ENCODE measurements at places on chromosomes 16 and 17. TPM values are rescaled to one million over a fixed set of nuclear protein-coding genes. Genes with fewer than 3 reads are reported as not detected.

- peak; percentile 55 for DNase-seq
Measured at GRCh38 chr17:17349724-17350106, 46.5 kb downstream of the NT5M start.

DNA sequence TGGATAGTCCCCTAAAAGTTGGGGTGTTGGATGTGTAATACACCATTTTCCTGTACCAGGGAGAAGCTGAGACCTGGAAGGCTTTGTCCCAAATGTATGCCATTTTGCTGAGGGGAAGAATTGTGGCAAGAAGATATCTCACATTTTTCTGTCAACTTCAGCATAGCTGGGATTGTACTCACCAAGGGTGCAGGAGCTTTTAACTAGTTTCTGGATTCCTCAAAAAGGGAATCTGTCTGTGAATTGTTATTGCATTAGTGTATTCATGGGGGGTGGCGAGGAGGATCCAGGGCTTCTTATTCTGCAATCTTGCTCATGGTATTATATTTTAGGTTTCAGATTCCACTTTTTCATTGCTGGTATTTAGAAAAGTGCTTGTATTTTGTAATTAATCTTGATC lies 208.2 kb upstream of the MYOCD start:
- no peak for DNase-seq

DNA sequence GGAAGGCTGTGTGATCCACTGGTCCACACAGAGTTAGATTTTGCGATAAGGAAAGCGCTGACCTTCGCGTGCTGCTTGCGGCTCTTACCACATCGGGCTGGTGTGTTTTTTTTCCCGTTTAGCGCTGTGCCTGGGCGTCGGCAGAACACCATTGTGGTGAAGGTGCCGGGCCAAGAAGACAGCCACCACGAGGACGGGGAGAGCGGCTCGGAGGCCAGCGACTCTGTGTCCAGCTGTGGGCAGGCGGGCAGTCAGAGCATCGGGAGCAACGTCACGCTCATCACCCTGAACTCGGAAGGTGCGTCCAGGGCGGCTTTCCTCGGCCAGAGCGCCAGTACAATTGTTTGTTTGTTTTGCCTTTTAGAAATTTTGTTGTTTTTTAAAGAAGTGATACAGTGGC lies 54.7 kb downstream of the BANP start:
- no peak for DNase-seq

GRCh38 chr17:50106393-50107131 lies 11.4 kb downstream of the PDK2 start:
- no peak for DNase-seq

DNA sequence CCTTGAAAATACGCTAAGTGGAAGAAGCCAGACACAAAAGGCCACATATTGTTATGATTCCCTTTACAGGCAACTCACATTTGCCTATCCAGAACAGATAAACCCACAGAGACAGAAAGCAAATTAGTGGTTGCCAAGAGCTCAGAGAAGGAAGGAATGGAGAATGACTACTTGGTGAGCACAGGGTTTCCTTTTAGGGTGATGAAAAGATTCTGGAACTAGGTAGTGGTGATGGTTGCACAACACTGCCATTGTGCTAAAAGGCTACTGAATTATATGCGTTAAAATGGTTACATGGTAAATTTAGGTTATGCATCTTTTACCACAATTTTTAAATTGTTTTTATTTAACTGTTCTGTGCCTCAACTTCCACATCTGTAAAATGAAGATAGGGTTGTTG lies 4.4 kb downstream of the COPRS start:
- no peak for DNase-seq

DNA sequence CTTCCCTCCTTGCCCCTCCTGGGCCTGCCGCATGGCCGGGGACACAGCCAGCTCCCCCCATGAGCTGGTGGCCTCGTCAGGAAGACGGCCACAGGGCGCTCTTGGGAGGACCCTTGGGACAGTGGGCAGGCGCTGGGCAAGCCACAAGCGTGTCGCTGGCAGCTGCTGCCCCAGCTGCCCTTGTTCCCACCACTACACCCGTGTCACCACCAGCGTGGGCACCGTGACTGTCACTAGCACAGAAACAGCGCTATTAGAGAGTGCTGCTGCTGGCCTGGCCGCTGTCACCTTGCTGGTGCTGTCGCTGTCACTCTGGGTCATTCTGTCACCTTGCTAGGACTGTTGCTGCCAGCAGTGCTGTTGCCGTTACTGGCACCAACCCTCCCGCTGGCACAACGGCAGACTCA lies 47.2 kb downstream of the ZFPM1 start:
- no peak for DNase-seq

- peak; percentile 87 for DNase-seq
Measured at GRCh38 chr16:4846503-4846900, 586 bp downstream of the GLYR1 start.

DNA sequence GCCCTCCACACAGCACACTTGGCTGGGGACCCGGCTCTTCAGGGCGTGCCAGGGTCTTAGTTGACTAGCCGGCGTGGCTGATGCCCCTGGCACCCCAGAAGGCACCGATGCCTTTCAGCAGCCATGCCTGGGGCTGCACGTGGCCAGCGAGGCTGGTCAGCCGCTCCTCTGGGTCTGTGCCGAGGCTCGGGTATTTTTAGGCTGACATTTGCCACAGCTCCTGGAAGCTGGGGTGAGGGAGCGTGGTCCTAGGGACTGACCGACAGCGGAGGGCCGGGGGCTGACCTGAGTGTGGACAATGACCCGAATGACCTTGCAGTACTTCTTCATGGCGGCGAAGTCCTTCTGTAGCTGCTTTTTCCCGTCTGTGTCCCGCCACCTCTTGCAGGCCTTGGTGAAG lies 3.9 kb downstream of the RPL3L start:
- DNase-seq: peak; percentile 65

GRCh38 chr16:69190598-69190997 lies 3.6 kb downstream of the SNTB2 start:
- DNase-seq: no peak

DNA sequence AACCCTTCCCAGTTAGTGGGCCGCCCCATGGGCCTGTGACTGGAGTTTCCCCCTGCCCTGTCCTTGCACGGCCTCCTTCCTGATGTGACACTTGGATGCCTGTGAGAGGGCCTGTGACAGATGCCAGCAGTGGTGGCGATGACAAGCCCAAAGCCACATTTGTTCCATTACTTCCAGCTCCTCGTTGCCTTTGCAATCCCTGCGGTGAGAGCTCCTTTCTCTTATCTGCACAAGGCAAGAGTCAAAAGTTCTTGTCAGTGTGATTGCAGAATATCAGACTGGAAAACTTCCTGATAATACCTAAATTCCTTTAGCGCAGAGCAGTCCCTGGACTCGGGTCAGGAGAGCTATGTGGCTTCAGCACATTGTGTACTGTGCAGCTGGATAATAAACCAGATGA lies 54.4 kb upstream of the ARHGAP44 start:
- no peak for DNase-seq

DNA sequence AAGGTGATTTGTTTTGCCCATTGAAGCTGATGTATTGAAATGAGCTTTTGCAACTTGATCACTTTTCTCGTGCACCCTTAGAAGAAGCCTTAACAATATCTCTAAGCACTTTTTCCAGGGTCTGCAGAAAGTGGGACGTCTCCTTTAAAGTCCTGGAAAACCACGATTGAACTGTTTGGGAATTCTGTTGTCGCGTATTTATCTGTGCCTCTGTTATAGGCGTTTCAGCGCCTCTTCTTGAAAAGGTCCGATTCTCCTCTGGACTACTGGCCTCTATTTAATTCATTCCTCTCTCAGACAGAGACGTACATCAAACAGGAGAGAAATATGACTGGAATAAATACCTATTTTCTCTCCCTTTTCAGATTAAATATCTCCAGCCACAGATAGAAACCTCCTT lies 262.4 kb upstream of the PSMD7 start:
- DNase-seq: no peak

DNA sequence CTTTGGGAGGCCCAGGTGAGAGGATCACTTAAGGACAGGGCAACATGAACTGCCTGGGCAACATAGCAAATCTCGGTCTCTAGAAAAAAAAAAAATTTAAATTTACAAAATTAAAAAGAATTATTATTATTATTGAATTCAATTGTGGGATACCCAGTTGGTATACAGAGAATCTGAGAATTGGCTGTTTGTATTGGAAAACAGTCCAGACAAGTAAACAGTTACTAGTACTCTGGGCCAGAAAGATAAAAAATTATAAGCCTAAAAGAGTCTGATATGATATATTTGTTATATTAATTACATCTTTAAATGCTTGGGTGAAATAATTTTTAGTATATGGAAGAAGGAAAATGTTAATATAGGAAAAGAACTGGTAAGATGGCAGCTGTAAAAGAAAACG lies 15.0 kb downstream of the CCDC47 start:
- no peak for DNase-seq

DNA sequence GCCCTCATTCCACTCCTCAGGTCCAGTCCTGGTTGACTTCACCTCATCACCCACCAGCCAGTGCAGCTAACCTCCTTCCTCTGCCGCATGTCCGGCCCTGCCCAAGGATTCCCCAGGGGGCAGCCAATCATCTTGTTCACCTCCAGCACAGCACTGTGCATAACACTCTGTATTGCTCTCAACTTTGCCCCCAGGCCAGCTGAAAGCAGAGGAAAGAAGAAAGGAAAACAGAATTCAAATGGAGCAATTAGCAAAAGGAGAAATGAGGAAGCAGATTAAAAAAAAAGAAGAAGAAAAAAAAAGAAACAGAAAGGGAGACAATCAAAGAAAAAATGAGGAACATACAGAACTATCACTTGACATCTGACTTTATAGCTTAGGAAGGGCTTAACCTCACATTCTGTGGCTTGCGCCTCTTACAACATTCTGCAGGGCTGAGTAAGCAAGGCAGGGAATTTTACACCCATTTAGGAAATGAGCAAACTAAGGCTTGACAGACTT lies 26.1 kb downstream of the GAS7 start:
- DNase-seq: no peak

DNA sequence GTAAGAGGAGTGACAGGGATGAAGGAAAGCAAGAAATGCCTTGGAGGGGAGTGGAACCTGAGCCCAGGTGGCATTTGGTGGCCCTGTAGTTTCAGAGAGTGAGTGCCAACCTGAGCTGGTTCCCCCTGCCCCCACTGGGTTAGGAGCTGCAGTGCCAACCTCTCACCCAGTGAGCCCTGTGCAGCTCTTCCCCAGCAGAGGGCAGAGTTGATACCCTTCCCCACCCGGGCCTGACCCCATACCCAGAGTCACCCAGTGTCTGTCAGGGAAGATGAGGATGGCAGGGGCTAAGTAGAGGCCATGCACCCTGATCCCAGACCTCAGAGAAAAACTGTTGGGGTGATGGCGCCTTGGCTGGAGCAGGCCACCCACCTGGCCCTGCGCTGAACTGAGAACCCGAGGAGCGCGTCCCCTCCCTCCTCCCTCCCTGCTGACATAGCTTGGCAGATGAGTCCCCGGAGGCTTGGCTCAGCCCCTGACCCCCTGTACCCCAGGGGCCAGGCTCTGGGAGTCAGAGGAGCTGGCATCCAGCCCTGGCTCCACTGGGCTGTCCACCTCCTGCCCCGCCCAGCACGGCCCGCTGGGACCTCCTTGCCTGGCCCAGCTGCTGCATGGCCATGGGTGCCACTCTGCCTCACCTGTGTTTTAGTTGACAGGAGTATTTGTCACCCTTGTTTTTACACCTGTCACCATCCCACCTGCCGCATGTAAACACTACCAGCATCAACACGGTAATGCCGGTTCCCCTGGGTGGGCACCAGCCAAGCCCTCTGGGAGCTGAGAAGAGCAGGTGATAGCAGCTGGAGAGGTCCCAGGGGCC lies 113.9 kb downstream of the AMFR start:
- DNase-seq: no peak

GRCh38 chr16:88570691-88571092 lies 489 bp downstream of the ZC3H18 start:
- DNase-seq: no peak

GRCh38 chr16:77500934-77501664 lies 66.3 kb upstream of the ADAMTS18 start:
- no peak for DNase-seq

DNA sequence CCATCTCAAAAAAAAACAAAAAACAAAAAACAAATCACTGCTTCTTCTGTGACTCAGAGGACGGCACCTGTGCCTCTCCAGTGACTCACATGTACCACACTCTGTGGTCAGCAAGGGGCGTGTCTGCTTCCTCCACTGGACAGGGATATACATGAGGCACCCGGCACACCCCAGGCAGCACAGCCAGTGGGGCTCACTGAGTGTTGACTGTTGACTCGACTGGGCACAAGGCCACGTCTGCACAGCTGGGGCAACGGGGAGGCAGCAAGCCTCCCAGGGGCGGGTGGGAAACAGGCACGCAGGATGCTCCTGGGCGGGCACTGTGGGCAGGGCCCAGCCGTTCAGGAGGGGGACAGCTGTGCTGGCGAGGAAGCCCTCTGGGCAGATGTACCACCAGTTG lies 64.1 kb downstream of the TIMM22 start:
- peak; percentile 70 for DNase-seq

- DNase-seq: peak; percentile 88
Measured at GRCh38 chr17:62653002-62653825, 25.7 kb downstream of the MRC2 start.

- DNase-seq: no peak
Measured at GRCh38 chr17:14094676-14095601, 25.6 kb downstream of the COX10 start.

DNA sequence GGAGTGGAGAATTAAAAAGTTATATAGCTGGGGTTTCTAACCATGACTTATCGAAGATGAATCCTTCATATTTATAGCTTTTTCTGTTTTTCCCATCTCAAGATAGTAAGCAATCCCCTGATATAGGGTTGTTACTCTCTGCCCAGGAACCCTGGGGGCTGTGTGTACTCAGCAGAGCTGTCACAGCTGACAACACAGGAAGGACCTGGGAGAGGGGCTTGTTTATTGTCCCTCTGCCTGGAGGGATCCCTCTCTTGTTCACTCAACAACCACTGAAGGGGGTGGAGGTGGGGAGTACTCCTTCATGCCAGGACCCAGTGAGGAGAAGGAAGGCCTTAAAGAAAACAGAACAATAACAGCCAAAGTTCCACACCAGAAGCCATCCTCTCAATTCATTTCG lies 19.8 kb downstream of the ASIC2 start:
- no peak for DNase-seq

GRCh38 chr17:80749611-80750010 lies 205.0 kb downstream of the RPTOR start:
- no peak for DNase-seq

GRCh38 chr17:50868140-50868438 lies 1.9 kb upstream of the TOB1 start:
- DNase-seq: no peak

SLC25A19 gene
- total RNA-seq: 15.7 TPM

EFNB3 gene
- 0.19 TPM for total RNA-seq

LGALS9B gene
- not detected for total RNA-seq

CD300E gene
- 4.3 TPM for total RNA-seq

FAM171A2 gene
- total RNA-seq: 2.0 TPM

FBXO39 gene
- 0.26 TPM for total RNA-seq

PSMD3 gene
- total RNA-seq: 60.5 TPM

MTSS2 gene
- 65.7 TPM for total RNA-seq

OR3A3 gene
- total RNA-seq: not detected

CIBAR2 gene
- total RNA-seq: not detected

MGRN1 gene
- 77.7 TPM for total RNA-seq

SLC12A3 gene
- total RNA-seq: not detected

TMEM220 gene
- total RNA-seq: 15.4 TPM

HMOX2 gene
- 28.6 TPM for total RNA-seq

All from aorta (tissue), 5 donors.